ENCODE measurements at places on chromosomes 6 and 20.

- DNase-seq, result no peak
Observed at GRCh38 chr20:42700372-42700771, 489.3 kb downstream of the PTPRT start.

- DNase-seq, result no peak
Observed at GRCh38 chr6:24861934-24862333, 63.2 kb upstream of the ARMH2 start.

GRCh38 chr6:154868143-154868594, 126.9 kb upstream of the TIAM2 start:
- DNase-seq, result no peak

GRCh38 chr6:151847064-151847463, 39.6 kb downstream of the ESR1 start:
- DNase-seq, result no peak
